ENCODE measurements at places on chromosomes 2 and 18. TPM values are rescaled to one million over a fixed set of nuclear protein-coding genes. Genes with fewer than 3 reads are reported as not detected.

Gene PCARE
- total RNA-seq = 0.67 TPM

Gene RFTN2
- 4.4 TPM for total RNA-seq

- no peak for DNase-seq
Measured at GRCh38 chr2:78749638-78750037, 275.9 kb upstream of the REG3G start.

DNA sequence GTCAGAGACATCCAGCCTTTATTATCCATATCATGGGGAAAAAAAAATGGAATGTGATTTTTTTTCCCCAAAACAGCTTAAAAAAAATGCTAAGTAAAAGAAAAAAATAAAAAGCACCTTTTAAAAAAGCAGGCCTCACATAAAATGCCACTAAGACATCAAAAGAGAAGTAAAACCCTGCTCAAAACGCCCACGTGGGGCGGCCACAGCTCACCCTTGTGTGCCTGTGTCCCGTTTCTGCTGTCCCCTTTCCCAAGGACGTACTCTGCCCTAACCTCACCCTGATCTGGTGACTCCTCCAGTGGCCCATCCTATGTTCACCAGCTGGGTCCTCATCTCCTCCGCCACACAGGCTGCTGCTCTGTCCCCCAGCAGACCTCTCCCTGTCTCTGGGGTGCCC lies 125.4 kb downstream of the NEDD4L start:
- DNase-seq = no peak

GRCh38 chr2:206255003-206255402 lies 19.5 kb upstream of the ZDBF2 start:
- no peak for DNase-seq

All from Right ventricle myocardium superior (tissue), 1 donor.